Karpas-422 (cell line): ENCODE measurements at places on chromosomes 16 and 17.

DNA sequence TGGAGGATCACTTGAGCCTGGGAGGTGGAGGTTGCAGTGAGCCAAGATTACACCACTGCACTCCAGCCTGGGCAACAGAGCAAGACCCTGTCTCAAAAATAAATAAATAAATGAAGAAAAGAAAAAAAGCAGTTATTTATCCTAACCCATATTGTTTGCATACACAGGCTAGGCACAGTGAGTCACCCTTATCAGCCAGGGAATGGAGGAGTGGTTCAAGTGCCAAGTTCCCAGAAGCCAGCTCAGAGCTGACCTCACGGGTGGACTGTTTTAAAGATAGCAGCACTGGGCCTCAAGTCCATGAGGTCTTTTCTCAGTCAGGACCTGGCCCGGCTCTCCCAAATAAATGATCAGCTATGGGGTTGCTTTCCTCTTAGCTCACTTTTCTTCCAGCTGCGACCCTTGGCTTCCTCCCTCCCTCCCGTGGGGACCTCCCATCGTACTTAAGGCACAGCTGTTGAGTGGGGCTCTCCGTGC, 22.6 kb upstream of the MGAT5B start:
- DNase-seq: no peak

GRCh38 chr16:48607056-48607825, 2.7 kb downstream of the N4BP1 start:
- no peak for DNase-seq

- DNase-seq: no peak
Measured at GRCh38 chr17:16974569-16975276, 2.8 kb upstream of the TNFRSF13B start.

DNA sequence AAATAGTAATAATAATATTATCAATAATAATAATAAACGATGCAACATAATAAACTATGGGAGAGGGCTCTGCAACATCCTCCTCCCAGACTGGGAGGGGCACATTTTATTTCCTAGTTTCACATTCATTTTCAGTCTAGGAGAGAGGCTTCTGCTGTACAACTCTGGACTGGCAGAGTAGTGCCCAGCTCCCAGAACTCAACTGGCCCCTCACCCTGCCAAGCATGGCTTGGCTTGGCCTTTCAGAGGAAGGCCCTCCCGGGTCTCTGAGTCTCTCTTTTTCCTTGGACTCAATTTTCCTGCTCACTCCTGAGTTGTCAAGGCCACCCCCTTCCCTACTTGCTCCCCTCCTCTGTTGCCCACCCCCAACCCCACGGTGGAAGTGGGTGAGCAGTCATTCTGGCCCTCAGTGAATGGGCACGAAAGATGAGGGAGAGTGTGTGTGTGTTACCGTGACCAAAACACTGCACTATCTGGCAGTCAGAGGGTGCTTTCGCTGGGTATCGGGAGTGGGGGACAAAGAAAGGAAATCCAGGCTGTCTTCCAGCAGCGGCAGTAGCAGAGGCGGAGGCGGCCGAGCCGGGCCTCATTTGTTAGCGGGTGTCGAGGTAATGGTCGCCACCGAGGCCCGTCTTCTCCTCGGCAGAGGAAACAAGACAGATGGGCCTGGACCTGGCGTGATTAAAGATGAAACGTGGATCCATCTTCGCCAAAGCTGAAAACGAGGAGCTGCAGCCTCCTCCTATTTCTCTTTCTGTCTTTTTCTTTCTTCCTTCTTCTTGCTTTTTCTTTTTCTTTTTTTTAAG, 2.3 kb downstream of the HOXB4 start:
- no peak for DNase-seq

- DNase-seq: no peak
Measured at GRCh38 chr17:74446551-74447500, 14.9 kb downstream of the GPRC5C start.

DNA sequence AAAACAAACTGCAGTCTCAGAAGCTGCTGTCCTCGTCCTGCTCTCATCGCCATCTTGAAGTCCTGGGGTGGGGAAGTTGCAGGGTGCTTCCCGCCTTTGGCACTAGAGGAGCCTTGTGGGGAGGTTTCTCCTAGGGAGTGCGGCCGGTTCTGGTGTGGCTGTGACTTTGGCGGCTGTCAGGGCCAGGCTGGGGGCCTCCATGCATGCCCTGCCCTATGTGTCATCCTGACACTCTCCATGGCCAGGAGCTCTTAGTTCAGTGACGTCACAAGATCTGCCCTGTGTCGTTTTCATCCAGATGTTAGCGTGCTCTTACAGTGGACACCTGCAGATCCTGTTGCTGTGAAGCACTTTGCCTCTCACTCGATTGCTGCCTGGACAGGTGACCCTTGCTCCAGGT, 49.6 kb downstream of the PLD6 start:
- no peak for DNase-seq

DNA sequence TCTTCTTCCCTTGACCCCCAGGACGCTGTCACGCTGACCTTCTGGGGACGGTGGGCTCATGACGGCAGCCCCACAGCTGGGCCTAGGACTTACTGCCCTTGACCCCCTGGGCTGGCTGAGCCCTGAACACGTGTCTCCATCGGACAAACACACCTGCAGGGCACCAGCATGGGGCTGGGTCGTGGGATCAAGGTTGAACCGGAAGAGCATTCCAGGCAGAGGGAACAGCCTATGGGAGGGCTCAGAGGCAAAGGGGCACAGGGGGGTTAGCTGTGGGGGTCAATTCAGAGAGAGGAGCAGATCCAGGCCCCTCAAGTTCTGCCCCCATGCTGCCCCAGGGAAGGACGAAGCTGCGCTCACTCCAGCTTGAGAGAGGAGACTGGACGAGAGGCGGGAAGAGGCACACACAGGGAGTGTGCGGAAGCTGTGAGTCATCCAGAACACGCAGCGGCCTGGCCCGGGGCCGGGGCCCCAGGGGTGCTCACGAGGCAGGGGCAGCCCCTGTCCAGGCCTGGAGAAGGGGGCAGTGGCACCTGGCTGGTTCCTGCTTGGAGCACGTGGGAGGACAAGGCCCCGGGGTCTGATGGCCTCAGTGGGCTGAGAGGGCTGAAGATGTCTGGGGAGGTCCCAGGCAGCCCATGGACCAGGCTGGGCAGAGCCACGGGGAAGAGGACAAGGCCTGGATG, 9.9 kb downstream of the SSTR5 start:
- DNase-seq: no peak

GRCh38 chr17:977166-977565, 2.4 kb downstream of the NXN start:
- DNase-seq: no peak

- DNase-seq: no peak
Measured at GRCh38 chr16:83409347-83409746, 398.4 kb upstream of the HSBP1 start.

DNA sequence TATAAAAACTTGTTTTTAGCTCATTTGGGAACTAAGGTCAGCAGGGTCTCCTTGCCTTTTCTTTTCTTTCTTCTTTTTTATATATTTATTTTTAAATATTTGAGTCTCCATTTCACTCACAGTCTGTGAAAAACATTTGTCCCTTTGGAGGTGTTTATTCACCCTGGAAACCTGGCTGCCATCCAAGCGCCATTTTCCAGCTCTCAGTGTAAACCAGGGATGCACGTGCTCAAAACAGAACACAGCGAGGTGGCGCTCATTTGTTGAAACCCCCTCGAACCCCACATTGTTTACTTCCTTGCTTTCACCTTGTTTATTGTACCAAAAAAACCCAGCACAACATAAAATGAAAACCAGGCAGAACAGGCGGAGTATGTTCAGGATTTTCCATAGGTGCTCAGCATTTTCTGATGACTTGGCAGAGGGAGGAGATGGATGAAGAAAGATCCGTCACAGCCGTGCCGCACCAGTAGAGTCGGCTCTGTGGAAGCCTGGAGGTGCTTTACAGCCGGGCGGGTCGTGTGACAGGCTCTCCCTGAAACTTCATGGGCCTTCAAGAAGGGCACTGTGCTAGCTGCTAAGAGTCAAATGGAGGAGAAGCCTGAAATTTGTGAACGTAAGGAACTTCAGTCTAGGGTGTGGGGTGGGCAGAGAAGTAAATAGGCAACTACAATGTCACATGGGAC, 284.4 kb downstream of the FOXL1 start:
- no peak for DNase-seq

DNA sequence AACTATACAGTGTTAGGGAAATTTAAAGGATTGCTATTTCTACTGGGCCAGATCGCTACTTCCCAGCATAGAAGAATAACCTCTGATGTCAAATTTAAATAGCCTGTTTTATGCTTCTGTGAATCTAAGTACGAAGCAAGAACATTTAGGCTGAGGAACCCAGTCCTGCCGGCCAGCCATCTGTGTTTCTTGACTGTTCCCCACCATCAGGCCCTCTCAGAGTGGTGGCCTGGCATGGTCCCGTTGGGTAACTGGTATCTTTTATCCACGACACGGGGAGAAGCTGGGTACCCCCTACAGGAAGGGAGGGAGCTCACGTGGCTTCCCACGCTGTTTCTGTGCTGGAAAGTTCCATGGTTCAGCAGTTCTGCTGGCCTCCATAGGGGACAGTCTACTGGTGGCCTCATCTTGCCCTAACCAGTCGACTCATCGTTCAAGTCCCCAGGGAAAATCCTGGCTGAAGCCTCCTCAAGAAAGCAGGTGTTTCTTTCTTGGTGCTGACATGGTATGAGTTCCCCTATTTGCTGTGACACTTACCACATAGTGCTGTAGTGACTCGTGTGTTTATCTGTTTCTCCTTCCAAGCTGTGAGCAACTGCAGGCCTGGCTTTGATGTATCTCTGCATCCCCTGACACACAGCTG, 201.7 kb upstream of the NLRP1 start:
- DNase-seq: peak; percentile 64

GRCh38 chr16:50408001-50408561, 39.3 kb upstream of the BRD7 start:
- DNase-seq: no peak

DNA sequence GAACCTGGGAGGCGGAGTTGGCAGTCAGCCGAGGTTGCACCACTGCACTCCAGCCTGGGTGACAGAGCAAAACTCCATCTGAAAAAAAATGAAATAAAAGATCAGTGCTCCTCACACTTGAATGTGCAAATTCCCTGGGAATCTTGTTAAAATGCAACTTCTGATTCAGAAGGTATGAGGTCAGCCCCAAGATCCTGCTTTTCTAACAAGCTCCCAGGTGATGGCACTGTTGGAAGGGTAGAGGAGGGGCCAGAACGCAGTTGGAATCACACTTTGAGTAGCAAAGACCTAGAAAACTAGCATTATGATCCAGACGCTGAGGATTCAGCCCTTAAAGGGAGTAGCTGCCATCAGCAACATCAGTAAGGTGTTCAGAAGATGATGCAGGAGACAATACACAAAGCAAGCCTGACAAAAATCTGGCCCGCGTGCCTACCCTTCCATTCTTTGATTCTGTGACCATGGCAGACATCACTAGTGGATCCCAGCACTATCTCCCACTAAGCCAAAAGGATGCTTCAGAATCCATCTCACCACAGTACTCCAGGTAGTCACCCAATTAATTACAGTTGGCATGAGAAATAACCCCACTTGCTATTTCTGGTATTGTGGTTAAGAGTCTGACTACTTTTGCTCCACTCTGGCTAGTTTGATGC, 33.1 kb upstream of the MEIOC start:
- no peak for DNase-seq

DNA sequence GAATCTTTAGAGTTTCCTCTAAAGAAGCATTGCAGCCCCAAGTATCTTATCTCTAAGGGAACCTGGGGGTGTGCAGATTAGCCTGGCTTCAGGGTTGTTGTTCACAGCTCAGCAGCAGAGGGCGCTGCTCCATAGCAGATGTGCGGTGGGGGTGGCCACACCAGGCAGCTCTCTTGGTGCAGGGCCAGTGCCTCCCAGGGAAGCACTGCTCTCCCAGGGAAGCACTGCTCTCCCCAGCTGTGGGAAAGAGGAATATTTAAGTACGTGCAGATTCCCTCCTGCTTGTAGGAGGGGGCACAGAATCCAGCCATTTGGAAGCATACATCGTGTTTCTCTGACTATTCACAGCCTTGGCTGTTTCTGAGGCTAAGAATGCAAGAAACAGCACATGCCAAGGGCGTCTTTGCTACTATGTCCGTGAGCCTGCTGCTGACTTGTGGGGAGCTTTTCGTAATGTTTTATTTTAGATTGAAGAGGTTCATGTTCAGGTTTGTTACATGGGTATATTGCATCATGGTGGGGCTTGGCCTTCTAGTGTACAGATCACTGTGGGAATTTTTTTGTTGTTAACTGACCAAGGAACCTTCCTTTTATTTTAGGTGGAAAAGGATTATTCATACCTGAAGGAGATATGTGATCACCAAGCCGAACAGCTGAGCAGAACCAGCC, 217.8 kb downstream of the SPECC1 start:
- peak; percentile 86 for DNase-seq

GRCh38 chr17:7016418-7016817, 4.0 kb downstream of the RNASEK start:
- no peak for DNase-seq

- no peak for DNase-seq
Measured at GRCh38 chr17:18364166-18364565, 816 bp upstream of the SHMT1 start.

- DNase-seq: peak; percentile 93
Measured at GRCh38 chr17:56939869-56940484, 20.9 kb downstream of the COIL start.

DNA sequence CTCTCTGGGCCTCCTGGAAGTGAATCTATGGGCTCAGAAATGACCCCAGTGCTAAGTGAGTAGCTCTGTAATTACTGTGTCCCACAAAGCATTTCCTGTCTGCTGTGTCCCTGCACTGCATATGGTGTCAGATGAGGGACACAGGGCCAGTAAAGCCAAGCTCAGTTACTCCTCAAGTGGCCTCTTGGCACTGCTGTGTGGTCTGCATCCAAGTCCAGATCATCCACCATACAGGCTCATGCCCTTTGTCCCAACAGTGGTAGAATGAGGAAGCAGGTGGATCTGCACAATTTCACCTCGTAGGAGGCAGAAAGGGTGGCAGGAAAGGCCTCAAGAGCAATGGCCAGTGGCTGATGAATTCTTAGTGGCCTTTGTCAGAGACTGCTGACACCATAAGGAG, 146.8 kb downstream of the SOX9 start:
- no peak for DNase-seq

DNA sequence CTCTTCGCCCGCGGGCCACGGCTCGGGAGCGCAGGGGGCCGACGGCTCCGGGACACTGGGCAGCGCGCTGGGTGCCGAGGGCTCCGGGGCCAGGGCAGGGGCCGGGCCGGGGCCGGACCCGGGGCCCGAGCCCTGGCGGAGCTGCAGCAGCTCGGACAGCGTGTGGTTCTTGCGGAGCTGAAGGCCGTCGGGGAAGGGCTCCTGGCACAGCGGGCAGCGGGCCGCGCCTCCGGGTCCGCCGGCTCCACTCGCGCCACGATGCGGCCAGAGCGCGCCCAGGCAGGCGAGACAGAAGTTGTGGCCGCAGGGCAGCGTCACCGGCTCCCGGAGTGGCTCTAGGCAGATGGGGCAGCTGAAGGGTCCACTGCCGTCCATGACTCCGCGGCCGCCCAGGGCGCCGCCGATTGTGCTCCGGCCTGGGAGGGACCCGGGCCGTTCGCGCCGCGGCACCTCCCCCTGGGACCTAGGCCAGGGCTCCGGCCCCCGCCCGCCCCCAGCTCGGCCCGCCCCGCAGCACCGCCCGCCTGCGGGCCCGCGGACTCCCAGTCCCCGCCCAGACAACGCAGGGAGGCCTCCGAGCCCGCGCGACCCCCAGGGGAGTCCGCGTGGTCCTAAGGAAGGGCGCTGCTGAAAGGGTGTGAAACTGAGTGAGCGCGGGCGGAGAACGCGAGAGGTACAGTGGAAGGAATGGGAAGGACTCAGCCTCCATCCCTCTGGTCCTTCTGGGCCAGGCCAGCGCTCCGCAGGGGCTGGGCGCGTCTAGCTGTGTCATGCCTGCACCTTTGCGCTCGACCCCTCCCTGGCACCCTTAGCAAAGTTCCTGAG, at the start of gene TRIM47:
Gene TRIM47 (minus strand): TSS at position 408 of the 825 bp plus-strand sequence. CDS start 33 bp downstream, at position 375.
- DNase-seq: no peak
